ENCODE measurements at places on chromosomes 2 and 18. TPM values are rescaled to one million over a fixed set of nuclear protein-coding genes. Genes with fewer than 3 reads are reported as not detected.

DNA sequence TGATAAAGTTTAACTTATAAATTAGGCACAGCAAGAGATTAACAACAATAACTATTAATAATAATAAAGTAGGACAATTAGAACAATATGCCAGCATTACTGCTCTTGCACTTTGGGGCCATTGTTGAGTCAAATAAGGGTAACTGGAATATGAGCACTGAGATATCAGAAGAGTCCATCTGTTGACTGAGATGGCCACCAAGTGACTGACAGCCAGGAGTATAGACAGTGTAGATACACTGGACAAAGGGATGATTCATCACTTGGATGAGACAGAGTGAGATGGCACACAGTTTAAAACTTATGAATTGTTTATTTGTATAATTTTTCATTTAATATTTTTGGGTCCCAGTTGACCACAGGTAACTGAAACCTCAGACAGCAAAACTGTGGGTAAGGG, 20.0 kb downstream of the NAB1 start:
- DNase-seq = no peak

- DNase-seq = no peak
Observed at GRCh38 chr2:141063406-141063805, 1067.4 kb downstream of the LRP1B start.

DNA sequence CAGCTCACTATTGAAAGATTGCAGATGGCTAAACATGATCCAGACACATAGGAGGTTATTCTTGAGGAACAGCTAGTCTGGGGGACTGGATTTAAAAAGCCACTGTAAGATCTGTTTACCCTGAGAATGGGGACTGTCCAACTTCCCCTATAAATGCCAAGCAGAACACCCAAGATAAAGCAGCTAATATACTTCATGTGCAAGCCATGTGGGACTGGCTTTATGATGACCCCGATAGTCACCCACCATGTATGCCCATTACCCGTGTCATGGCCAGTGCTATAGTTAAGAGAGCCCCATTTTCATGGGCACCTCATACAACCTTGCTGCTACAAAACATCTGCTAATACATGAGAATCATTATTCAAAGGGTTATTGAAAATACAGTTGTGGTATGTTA, 16.0 kb downstream of the YPEL5 start:
- DNase-seq = no peak

- DNase-seq = peak; percentile 35
Observed at GRCh38 chr2:181176540-181176939, 196.1 kb downstream of the UBE2E3 start.

- DNase-seq = no peak
Observed at GRCh38 chr2:236636714-236637470, 67.3 kb downstream of the ACKR3 start.

DNA sequence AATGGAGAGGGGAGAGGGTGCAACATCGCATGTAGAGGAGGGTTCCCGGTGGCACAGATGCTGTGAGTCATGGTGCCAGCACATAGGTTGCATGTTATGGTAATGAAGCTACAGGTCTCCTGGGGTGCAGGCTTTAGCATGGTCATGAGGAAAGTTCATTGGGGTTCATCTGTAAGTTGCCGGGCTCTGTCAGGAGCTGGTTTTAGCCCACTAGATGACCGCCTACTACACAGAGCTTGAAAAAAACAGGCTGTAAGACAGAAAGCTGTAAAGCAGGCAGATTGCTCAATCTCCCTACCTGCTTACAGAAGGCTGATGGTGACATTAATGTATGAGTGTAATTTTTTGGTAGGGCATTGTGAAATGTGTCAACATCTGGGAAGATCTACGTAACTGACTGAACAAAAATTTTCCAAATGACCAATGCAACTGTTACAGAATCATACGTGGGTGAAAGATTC, 23.9 kb downstream of the DYSF start:
- DNase-seq = no peak

GRCh38 chr2:188349019-188349418, 57.3 kb downstream of the GULP1 start:
- peak; percentile 54 for DNase-seq

GRCh38 chr2:65436824-65437221, 4.4 kb upstream of the SPRED2 start:
- DNase-seq = peak; percentile 71

The B4GALT6 gene
- 2.9 TPM for total RNA-seq

- no peak for DNase-seq
Observed at GRCh38 chr2:78873526-78873925, 152.0 kb upstream of the REG3G start.

The CNTNAP5 gene
- total RNA-seq = not detected

The NBEAL1 gene
- total RNA-seq = 57.9 TPM

GRCh38 chr2:209469481-209469880, 45.6 kb downstream of the MAP2 start:
- DNase-seq = no peak

DNA sequence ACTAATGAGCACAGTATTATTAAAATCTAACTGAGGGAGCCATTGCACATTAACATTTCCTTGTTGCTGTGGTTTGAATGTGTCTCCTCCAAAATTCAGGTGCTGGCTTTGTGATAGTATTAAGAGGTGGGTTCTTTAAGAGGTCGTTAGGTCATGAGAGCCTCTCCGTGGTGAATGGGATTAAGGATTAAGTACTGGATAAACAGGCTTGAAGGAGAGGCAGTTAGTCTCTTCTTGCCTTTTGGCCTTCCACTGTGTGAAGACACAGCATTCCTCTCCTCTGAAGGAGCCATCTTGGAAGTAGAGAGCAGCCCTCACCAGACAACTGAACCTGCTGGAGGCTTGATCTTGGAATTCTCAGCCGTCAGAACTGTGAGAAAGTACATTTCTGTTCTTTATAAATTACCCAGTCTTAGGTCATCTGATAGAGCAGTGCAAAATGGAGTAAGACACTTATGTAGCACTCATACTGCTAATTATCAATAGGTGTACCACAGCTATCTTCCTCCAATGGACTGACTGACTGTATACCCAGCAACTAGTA, 182.7 kb downstream of the MYO3B start:
- DNase-seq = no peak

DNA sequence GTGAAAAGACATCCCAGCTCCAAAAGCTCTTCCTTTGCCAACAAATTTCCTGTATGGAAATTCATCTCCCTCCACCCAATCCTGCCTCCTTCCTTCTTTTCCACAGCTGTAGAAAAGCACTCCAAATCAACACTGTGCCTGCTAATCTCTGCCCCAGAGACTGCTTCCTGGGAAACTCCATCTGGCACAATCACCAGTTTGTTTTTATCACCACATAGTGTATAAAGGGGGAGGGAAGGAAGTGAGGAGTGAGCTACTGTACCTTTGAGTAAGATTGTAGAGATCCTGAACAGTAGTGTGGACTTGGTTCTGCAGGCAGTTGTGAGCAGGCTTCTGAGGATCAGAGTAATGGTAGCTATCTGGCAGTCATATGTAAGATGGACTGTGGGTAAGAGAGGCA, 14.7 kb upstream of the FAM237A start:
- no peak for DNase-seq

The NAT8 gene
- total RNA-seq = not detected

The ANKRD62 gene
- not detected for total RNA-seq

DNA sequence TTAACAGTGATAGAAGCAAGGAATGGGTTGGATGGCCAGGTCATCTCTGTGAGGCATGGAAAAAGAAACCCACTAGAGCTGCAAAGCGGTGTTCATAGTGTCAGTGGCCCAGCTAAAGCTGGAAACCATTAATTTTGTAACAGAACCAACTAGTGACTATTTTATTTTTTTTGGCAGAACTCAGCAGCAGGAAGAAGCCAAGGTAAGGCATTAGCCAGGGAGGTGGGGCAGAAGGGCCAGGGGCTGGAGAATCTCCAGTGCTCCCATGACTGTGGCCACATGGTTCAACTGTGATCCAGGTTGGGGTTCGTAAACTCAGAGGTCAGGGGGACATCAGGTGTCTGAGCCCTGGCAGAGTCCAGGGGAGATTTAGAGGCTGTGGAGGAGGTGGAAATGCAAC, 25.9 kb upstream of the YES1 start:
- no peak for DNase-seq

DNA sequence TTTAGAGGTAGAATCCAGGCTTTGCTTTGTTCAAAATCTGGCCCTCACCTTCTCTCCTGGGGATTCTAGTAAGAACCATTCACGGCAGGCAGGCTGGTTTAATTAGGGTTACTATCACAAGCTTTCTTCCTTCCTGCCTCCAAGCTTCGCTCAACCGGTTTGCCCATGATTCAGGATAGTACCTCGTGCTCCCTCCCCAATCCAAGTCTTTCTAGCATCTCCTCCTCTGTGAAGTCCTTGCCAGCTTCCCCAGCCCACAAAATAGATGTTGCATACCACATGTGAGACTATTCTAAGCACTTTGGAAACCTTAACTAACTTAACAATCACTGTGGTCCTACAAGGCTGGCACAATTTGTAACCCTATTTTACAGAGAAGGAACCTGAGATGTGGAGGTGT, 135.1 kb downstream of the SOCS6 start:
- no peak for DNase-seq

DNA sequence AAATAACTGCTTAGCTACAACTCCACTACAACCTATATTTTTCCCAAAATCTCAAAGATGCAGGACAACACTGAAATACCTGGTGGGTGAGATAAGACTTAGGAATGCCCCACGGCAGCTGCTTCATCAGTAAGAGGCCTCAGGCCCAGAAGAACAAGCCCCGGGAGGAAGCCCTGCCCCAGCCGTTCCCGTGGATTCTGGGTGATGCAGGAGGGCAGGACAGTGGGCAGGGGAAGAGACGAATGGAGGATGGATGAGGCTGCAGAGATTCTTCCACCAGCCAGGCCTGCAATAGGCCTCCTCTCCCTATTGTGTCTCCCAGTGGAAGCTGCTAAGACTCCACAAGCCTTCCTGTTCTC, 197.9 kb upstream of the HDAC4 start:
- no peak for DNase-seq

DNA sequence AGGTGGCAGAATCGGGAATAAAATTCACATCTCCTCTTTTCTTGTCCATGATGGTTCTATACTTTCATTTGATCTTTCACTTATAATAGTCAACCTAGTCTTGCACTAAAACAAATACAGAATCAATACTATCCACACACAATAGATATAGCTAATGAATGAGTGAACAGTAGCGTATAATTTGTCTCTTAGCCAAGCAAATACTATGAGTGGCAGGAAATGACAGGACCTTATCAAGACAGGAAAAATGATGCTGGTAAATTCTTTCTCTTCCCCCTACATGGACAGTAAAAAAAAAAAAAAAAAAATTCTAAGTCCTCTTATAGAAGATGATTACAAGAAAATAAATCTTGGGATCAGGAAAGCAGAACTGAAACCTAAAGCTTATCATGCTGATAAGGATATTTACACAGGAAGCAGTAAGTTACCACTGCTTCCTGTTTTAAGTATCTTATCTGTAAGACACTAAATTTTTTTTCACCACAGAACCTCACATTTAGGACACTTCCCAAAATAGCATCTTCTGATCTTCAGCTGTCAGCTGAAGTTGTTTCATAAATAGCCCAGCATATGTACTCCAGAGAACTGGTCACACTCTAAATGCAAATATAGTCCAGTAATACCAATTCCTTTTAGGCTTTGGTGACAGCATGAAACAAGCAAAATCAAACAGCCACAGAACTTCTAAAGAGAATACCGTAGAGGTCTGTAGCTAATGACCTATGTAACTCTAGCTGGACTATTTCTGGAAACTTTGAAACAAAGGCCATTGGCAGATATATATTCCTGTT, 27.0 kb downstream of the IRS1 start:
- DNase-seq = peak; percentile 93

The SRD5A2 gene
- total RNA-seq = not detected

DNA sequence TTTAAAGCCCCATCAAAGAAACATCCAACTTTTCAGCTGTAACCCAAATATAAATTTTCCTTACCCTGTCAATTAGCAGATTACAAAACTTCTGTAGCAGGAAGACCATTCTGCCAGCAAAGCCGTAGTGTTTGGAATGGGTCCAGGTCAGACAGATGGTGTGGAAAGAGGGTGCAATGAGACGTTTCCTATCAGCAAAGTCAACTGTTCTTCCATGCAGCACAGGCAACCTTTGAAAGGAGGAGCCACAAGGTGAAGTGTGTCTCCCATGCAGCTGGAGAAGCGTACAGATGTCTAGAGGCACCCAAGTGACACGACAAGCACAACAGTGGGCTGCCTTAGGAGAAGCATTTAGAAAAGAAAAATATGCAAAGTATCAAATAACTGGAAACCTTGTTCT, 83.7 kb downstream of the SP3 start:
- peak; percentile 48 for DNase-seq

DNA sequence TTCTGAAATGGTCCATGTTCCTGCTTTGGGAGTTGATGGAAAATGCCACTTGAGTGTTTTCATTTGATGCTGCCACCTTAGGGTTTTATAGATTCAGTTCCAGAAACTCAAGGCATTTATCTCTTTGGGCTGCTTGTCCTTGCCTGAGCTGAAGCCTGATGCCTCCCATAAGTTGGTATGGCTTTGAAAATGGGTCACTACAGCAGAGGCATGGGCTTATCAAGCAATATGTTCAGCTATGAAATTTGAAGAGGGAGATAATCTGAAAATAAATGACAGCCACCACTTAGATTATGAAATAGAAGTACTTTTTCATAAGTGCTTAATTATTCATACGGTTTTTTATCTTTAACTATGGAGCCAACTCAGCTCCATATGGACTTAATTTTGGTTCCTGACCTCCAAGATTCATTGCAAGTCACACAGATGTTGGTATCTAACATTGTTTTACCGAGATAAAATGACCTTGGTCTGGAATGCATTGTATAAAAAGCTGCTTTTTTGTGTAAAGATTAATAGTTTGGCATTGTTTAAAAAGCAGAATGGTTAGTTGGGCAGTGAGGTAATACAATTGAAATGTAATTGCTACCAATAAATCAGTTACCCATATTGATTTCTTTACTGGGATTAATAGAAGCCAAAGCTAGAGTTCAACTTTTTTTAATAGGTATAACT, 4.5 kb downstream of the SLC14A1 start:
- peak; percentile 21 for DNase-seq

DNA sequence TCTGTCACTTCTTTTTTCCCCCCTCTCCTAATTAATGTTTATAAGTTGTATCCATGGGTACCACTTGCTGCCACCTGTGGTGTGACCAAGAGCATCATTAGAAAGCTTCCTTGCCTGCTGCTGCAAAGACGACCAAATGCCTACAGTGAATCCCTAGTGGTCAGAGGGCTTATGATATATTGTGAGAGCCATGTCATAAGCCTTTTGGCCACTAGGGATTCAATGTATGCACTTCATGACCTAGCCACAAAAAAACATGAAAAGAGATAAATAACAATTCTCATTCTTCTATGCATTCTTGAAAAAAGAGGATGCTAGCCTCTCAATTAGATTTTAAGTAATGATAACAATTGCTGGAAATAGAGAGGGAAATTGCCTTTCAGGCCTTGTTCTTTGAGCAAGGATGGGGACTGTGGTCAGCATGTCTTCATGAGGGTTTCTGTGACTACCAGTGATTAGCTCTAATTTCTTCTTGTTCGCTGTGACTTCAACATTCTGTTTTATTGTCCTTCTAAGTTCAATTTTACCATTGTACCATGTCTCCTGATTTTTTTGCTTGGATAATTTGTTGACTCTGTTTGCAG, 435.3 kb downstream of the TGIF1 start:
- no peak for DNase-seq

DNA sequence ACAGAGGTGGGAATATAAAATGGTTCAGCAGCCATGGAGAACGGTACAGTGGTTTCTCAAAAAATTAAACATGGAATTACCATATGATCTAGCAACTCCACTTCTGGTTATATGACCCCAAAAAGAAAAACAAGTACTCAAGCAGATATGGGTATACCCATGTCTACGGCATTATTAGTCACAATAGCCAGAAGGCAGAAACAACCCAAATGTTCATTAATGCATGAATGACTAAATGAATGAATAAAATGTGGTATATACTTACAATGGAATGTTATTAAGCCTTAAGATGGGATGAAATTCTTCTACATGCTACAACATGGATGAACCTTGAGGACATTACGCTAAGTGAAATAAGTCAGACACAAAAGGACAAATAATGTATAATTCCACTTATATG, 266.8 kb upstream of the FBXO11 start:
- no peak for DNase-seq

Measured in fibroblast of villous mesenchyme (primary cell).